ENCODE measurements at places on chromosomes 2 and 18.

DNA sequence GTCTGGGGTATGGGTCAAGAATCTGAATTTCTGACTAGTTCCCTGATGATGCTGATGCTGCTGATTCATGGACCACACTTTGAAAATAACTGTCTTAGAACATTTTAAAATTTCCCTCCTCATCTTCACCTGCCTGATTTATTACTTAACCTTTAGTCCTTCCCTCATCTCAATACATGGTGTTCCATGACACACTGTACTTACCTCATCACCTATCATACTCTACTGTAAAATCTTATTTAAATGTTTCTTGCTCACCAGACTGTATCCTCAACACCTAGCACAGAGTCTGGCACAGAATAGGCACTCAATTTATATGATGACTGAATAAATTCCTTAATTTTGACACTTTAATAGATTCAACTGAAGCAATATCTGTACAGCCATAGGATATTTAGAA, 95.7 kb downstream of the FAM161A start:
- DNase-seq, result no peak

DNA sequence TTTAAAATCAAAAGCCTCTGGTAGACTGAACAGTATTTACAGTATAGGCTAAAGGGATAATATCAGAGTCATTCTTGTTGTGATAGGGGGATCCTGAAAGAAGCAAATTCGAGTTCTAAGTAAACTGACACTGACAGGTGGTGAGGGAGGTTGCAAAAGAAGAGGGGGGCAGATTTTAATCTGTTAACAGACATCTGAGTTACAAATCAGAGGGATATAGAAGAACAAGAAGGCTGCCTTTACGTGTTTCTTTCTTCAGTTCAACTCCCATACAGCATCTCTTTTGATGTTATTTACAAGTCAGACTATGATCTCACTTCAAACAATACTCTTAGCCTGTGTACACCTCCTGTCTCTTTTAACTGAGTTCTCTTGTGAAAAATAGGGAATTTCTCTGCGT, 16.3 kb upstream of the ITGA4 start:
- DNase-seq, result no peak

- no peak for DNase-seq
Observed at GRCh38 chr2:192150166-192150565, 44.6 kb downstream of the TMEFF2 start.

DNA sequence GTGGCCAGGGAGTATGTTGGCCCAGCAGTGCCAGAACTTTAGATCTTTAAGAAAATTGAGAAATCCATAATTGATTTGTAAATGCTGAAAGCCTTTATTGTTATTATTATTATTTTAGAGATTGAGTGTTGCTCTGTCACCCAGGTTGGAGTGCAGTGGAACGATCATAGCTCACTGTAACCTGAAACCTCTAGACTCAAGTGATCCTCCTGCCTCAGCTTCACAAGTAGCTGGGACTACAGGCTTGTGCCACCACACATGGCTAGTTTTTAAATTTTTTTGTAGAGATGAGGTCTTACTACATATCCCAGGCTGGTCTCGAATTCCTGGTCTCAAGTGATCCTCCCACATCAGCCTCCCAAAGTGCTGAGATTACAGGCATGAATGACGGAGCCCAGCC, 143.2 kb upstream of the CCDC68 start:
- DNase-seq, result no peak

DNA sequence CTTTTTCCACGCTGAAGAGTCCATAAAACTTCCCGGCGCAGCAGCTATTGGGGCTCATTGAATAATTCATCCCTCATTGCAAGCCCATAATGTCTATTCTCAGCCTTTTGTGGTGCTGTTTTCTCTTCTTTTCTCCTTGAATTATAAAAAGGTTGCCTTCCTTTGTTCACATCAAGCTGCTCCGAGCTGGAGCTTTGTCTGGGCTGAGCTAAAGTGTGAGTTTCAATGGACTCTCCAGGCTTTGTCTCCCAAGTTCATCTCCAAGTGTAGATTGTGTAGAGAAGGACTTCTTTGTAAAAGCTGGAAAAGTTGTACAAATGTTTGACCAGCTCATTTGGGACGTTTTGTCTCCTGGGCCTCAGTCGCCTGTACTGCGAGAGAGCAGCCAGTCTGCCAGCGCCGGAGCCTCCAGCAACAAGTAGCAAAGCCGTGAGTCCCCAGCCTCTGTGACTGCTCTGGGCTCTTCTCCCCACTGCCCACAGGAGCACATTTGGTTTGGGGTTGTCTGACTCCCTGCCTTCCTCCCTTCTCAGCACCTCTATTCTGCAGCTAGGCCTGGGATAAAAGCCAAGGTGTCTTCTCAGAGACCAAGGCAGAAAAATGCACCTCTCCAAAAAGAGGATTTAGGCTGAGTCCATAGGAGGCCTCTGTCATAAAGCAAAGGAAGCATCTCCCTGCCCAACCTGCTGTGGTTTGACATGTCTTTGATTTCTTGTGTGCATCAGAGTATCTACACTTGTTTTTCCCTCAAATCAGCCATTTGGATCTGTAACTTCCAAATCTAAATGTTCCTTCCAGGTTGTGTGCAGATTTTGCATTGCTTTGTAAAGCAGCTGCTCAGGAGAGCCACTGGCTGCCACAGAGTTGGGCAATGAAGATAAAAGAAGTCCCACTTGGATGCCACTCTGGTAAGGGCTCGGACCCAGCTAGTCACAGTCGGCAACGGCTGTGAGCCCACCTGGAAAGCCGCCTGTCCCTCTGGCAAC, 6.4 kb downstream of the PAX3 start:
- no peak for DNase-seq
